ENCODE measurements at places on chromosomes 12 and 14.

DNA sequence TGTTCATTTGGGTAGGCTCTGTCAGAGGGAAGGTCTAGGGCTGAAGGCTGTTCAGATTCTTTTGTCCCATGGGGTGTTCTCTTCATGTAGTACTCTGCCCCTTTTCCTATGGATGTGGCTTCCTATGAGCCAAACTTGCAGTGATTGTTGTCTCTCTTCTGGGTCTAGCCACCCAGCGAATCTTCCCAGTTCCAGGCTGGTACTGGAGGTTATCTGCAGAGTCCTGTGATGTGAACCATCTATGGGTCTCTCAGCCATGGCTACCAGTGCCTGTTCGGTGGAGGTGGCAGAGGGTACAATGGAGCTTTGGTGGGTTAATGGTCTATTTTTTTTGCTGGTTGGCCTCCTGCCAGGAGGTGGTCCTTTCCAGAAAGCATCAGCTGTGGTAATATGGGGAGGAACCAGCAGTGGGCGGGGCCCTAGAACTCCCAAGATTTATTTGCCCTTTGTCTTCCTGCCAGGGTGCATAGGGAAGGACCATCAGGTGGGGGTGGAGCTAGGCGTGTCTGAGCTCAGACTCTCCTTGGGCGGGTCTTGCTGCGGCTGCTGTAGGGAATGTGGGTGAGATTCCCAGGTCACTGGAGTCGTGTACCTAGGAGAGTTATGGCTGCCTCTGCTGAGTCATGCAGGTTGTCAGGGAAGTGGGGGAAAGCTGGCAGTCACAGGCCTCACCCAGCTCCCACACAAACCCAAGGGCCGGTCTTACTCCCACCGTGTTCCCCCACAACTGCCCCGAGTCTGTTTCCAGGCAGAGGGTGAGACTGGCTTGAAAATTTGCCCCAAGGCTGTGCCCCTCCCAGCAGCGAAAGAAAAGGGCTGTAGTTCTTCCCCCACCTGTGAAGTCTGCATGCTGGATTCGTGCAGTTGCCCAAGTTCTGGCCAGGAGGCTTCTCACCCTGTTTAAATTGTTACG is 17.5 kb downstream of the MTRFR start:
- DNase-seq: no peak

- no peak for DNase-seq
These were observed 22.5 kb downstream of the TESC start for GRCh38 chr12:117076410-117077372.

DNA sequence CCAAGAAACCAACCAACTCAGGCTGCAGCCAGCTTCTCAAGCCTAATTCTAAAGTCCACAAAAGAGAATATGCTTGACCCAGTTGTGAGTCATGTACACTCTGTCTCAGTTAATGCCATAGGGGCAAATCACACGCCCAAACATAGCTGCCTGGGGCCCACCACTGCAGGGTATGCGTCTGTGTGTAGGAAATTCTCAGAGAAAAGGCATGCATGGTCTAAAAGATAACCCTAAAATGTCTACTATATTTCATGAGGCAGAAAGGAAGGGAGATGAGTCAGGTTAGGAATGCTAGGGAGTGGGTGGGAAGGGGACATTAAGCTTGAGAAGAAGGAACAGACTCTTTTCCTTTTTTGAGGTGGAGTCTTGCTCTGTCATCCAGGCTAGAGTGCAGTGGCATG is 22.3 kb upstream of the SPTLC2 start:
- DNase-seq: no peak

DNA sequence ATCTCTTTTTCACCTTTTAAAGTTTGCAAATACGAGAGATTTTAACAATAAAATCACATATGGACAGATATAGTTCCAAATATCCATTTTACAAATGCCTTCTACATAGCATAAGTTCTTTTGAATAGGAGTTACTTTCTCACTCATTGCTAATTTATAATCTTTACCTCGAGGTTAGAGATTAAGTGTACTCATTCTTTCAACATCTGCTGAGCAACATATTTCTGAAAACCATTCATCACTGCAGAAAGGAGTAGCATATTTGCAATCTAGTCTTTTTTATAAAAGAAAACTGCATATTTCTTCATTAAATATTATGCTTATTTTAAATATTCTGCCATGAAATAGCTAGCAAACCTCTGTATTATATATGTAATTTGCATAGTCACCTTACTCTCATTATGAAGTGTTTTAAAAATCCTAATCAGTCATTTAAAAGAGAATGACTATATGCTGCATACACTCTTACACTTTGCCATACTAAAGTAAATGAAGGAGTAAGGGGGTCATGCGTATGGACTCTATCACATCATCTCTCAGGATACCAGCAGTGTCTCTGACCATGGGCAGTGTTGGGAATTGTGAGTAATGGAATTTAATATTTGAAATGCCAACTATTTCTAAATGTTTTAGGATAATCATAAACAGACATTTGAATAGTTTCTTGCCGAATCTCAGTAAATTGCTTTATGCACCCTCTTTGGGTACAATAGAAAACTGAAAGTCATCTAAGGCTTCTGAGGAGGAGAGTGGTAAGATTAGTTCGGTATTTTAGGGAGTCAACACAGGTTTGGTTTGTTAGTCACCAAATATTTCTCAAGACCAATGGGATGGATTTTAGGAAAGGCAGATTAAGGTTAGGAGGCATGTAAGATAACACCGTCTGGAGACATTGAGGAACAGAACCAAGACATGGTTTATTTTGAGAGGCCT is 524.8 kb upstream of the ATP2B1 start:
- DNase-seq: no peak

- DNase-seq: no peak
These were observed 5.0 kb upstream of the CSRP2 start for GRCh38 chr12:76883811-76884210.

DNA sequence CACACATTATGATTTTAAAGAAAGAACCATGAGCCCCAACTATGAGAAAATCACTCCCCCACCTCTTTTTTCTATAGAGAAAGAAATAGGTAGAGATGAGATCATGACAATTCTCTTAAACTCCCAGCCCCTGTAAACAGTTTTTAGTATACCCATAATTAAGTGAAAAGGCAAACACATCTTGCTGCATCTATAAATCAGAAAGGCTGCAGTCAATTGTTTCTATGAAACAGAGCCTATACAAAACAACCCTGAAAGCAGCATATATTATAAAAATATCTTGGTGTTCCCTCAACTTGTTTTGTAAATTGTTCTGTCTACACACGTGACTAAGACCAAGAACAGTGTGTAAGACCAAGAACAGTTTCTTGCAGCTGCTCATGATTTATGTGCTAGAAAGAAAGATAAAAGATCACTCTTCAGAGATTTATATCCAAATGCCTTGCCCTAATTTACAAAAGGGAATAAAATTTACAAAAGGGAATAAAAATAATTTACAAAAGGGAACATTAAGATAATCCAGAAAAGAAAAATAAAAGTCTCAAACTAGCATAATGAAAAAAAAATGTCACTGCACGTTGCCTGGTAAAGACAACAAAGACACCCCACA is 4.8 kb downstream of the KITLG start:
- no peak for DNase-seq

- DNase-seq: no peak
These were observed 20.4 kb upstream of the PLEKHH1 start for GRCh38 chr14:67512463-67513310.

DNA sequence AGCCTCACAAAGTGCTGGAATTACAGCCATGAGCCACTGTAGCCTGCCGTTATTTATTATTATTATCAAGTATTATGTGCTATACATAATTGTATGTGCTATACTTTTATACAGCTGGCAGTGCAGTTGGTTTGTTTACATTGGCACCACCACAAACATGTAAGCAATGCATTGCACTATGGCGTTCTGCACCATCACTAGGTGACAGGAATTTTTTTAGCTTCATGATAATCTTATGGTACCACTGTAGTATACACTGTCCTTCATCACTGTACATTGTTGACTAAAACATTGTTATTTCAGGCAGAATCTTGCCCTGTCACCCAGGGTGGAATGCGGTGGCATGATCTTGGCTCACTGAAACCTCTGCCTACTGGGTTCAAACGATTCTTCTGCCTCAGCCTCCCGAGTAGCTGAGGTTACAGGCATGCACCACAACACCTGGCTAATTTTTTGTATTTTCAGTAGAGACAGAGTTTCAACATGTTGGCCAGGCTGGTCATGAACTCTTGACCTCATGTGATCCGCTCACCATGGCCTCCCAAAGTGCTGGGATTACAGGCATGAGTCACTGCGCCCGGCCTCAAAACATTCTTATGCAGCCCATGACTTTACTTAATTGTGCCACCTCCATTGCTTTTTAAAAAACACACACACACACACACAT is 17.1 kb downstream of the MRPL42 start:
- DNase-seq: no peak

DNA sequence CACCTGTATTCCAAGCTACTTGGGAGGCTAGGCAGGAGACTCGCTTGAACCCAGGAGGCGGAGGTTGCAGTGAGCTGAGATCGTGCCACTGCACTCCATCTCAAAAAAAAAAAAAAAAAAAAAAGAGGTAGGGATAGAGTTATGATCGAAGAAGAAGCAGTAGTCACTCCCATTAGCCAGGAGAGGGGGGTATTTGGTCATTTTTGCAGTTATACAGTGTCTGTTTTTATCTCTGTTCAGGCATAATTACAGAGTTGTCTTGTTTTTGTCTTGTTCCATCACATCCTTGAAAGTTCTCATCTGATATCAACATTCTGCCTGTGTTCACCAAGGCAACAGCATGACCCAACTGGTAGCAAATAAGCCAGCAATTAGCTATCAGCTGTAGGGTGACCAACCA is 98.5 kb upstream of the TMPO start:
- DNase-seq: no peak

DNA sequence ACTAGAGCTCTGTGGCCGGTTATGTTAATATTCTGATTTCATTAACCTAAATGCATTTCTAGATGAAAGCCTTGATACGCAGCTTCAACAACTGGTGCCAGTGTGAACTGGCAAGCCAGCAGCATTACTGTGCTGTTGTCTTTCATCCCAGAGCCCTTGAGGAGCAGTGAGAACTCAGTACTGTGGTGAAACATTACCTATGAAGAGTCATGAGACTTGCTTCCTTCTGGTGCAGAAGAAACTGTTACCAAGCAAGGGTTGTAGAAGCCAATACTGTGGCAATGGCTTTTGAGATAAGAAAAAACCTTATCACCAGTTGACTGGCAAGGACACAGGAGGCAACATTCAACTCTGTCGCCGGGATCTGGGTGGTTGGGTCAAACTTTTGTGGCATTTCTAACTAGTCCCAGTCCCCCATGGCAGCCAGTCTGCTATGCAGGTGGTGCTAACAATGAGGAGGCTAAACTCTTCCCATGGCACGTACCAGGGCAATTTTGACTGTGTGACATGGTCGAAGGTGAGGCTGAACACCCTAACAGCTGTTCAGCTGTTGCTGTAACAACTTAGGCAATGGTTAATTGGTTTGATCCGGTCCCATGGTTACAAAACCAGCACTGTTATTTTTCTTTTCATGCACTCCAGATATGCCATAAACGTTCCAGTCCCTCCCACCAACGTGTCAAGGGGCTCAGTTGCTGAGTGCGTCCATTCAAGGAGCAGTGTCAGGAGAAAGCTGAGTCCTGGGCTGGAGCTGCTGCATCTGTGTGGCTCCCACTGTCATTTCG is 12.6 kb upstream of the LGALS3 start:
- DNase-seq: no peak

DNA sequence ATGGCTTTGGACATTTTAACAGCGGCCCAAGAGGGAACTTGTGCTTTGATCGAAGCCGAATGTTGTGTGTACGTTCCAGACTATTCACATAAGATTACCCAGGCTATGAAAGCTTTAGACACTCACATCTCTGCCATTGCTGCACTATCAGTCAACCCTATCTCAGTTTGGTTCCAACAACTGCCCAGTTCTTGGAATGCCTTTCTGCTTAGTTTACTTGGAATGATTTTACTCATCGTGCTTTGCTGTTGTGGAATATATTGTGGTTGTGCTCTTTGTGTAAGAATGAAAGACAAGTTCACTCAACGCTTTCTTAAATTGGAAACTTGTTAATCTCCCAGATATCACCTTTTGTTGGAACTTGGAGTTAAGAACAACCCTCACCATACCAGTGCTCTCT is 498.2 kb downstream of the GLT1D1 start:
- no peak for DNase-seq

DNA sequence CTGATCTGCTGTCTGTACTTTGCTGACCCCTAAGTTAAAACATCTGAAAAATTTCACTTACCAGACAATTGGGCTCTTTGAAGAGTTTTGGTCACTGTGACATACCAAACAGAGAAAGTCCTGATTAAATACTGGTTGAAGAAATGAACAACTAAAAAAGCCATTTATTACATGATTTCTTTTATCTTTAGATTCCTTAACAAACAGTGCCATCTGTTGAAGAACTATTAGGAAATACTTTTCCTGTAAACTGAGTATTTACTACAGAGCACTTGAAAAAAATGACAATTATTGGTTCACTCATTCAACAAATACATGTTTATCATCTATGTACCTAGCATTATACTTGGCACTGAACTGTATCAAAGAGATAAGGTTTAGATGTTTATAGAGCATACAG is 6.5 kb upstream of the WASHC4 start:
- no peak for DNase-seq

DNA sequence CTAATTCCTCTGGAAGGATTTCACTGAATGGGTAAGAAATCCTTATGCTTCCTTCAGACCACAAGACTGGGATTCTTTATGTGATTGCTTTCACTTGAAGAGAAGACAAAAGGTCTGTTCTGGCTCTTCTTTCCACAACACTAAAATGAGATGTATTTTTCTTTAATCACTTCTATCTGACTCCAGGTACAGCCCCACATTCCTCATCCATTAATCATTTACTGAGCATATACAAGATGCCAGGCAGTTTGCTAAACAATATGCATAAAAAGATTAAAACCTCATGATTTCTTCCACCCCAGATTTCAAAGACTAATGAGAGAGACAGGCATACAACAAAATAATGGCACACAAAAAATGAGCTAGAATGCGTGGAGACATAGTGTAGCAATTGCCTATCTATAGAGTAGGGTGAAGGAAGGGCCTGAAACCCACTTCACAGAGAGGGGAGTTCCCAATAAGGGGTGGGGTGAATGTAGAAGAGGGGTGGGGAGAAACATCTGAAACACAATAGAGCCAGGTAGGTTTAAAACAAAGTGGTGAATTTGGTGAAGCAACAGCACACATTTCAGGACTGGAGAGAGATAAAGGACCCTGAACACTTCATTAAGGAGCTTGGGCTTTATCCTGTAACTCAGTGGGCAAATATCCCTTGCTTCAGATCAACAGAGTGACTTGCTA is 65.1 kb upstream of the PRB2 start:
- no peak for DNase-seq

DNA sequence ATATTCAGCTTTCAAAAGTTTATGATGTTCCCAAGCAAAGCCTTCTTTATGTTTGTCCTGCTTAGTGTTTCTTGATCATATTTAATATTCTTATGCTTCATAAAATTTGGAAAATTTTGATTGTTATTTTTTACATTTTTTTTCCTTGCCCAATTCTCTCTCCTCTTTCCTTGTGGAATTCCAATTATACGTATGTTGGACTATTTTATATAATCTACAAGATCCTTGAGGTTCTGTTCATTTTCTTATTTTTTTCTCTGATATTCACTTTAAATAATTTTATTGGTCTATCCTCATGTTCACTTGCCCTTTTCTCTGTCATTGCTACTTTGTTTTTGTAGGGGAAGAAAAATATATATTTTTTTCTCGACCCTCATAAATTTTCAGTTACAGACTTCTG is 167.7 kb downstream of the DYRK2 start:
- no peak for DNase-seq

GRCh38 chr12:51262758-51263177 is 7.4 kb downstream of the SMAGP start:
- no peak for DNase-seq

- DNase-seq: no peak
These were observed 44.0 kb upstream of the OR5AU1 start for GRCh38 chr14:21199611-21200560.
